ENCODE measurements at places on chromosomes 11 and 22. TPM values are rescaled to one million over a fixed set of nuclear protein-coding genes. Genes with fewer than 3 reads are reported as not detected.

DNA sequence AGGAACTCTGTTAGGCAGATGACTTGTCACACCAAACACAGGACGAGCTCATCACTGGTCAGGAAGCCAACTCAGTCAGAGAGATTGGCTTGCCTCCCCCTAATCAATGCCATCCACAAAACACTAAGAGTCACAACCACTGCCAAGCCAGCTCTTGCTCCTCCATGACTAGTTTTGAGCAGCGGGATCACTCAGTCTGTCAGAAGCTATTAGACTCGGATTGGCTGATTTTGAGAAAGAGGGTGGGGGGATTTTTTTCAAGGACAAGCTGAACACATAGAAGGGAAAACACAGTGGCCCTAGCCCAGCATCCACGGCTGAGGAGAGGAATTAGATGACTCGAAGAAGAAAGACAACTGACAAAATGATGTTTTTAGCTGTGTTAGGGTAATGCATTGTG is 55.9 kb downstream of the SEZ6L start:
- no peak overlapping the region for H3K27ac ChIP-seq
- no peak for DNase-seq
- no peaks in the 10 kb centered on the region for H3K36me3 ChIP-seq
- no peak overlapping the region for H3K4me3 ChIP-seq
- no peaks in the 10 kb centered on the region for H3K27me3 ChIP-seq

DNA sequence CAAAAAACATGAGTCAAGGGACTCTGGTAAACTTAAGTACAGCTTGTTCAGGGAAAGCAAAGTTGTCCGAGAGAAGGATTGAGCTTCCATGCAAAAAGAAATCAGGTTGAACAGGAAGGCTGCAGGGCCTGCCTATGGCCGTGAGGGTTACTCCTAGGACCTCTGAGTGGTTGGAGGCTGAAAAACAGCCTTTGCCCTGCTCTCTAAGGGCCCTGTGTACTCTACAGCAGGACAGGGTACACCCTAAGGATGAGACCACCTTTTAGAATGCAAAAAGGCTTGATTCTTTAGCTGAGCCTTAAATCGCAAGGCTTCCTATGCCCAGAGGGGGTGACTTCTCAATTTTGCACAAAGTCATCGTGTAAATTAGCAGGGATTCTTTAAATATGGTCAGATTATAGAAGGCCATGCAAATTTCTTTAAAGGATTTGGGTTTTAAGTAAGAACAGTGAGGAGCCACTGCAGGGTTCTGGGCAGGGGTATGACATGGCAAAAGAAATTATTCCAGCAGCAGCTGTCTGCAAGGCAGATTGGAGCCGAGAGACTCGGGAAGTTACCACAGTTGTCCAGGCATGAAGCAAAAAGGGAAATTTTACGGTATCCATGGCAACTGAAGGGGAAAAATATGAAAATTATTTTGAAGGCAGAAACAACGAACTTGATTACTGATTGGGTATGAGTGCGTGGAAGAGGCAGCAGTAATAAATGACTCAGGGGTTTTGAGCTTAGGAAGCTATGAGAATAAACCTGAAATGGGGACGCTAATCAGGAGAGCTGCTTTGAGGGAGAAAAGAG is 91.8 kb downstream of the FAM76B start:
- no peak for DNase-seq
- H3K27me3 ChIP-seq, result no peaks in the 10 kb centered on the region
- H3K27ac ChIP-seq, result peak overlapping the region; percentile 98
- H3K4me3 ChIP-seq, result peak overlapping the region; percentile 19
- H3K4me1 ChIP-seq, result peaks cover 61% of the 10 kb centered on the region

DNA sequence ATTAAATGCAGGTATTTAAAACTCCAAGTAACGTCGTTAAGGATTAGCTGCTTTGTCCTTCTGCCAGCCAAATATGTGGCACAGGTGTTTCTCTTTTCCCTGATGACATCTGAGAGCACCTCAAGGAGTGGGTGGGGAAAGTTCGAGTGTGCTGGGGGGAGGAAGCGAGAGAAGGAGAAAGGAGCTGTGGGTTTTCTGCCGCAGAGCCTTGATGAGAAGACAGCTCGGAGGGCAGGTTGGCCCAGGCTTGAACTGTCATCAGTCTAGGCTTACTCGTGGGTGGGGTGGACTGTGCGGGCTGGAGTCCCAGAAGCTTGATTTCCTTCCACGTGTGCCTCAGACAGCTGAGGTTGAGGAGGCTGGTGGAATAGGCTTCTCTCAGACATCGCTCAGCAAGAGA is 15.2 kb upstream of the SORL1-AS1 start:
- DNase-seq, result no peak
- peaks cover 34% of the 10 kb centered on the region for H3K36me3 ChIP-seq
- peak overlapping the region; percentile 67 for H3K4me3 ChIP-seq
- H3K27me3 ChIP-seq, result no peaks in the 10 kb centered on the region
- peak overlapping the region; percentile 75 for H3K27ac ChIP-seq

DNA sequence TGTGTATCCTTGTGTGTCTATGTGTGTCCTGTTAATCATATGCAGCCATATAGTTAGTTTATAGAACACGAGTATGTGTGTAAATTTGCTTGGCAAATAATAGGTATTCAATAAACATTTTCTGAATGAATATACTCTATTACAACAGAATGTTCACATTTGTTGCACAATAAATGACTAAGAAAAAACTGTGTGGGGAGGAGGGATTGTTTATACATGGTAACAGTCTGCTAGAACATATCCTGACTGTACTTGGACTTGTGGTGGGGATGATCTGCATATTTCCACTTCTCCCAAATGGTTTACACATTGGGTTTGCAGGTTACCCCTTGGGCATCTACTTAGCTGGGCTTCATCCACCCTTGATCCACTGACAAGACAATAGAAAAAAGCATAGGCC is 194.6 kb downstream of the INSC start:
- no peak for DNase-seq
- H3K27me3 ChIP-seq, result peaks cover 8% of the 10 kb centered on the region
- no peak overlapping the region for H3K4me3 ChIP-seq
- H3K27ac ChIP-seq, result no peak overlapping the region
- H3K4me1 ChIP-seq, result no peaks in the 10 kb centered on the region

DNA sequence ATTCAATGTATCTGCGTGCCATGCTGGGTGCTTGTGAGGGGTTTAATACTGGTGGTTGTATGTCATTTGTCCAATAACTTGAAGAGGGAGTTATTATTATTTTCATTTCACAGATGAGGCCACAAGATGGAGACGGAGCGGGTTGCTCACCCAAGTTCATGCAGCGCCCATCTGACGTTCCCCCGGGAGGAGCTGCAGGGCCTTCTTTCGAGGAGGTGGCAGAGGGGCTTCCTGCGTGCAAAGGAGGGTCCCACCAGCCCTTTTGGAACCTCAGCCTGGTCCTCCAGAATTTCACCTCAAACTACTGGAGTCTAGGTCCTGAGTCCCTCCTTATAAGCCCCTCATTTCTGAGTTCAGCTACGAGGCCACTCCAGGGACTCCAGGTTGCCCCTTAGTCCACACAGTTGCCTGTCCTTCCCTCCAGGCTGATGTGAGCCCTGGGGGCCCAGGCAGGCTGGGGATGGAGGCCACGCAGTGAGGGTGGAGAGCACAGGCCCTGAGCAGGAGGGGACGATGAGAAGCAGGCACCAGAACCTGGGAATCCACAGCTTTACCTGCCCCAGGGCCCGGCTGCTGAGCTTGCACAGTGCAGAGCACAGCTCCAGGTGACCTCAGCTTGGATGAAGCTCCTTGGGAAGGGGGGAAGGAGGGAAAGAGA is 2.9 kb upstream of the VSIG10L2 start:
- H3K27me3 ChIP-seq, result peaks cover 2% of the 10 kb centered on the region
- no peak overlapping the region for H3K27ac ChIP-seq
- no peaks in the 10 kb centered on the region for H3K36me3 ChIP-seq
- no peaks in the 10 kb centered on the region for H3K4me1 ChIP-seq
- DNase-seq, result no peak

- no peak for DNase-seq
- H3K27me3 ChIP-seq, result peaks cover 68% of the 10 kb centered on the region
- H3K27ac ChIP-seq, result no peak overlapping the region
These were observed 1.9 kb downstream of the FAM181B start for GRCh38 chr11:82731691-82732277.

GRCh38 chr22:39152024-39152510 is 413 bp downstream of the CBX7 start:
- H3K27ac ChIP-seq, result no peak overlapping the region

DNA sequence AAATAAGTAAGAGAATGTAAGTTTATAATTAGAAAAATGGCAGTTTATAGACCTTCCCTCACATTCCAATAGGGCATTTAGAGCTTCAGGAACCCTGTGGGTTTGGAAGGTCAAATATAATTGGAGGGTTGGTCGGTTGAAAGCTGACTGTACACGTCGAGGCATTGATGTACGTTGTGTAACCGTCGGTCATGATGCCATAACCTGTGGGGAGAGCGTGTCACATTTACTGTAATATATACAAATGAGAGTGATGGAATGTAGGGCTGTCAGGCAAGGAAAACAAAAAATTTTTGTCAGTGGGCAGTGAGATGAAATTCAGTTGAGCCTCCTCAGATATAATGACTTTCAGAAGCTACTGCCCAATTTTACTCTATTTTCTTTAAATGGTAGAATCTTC is 88.5 kb downstream of the ARL14EP start:
- DNase-seq, result no peak
- H3K4me3 ChIP-seq, result no peak overlapping the region
- H3K4me1 ChIP-seq, result no peaks in the 10 kb centered on the region
- H3K27ac ChIP-seq, result no peak overlapping the region

- H3K4me3 ChIP-seq, result no peak overlapping the region
- no peak for DNase-seq
These were observed 706.8 kb downstream of the KCNA4 start for GRCh38 chr11:29309992-29310391.

DNA sequence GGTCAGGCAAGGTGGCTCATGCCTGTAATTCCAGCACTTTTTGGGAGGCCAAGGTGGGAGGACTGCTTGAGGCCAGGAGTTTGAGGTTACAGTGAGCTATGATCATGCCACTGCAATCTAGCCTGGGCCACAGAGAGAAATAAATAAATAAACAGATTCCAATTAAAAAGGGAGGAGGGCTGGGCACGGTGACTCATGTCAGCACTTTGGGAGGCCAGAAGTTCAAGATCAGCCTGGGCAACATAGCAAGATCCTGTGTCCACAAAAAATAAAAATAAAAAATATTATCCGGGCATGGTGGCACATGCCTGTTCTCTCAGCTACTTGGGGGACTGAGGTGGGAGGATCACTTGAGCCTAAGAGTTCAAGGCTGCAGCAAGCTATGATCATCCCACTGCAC is 7.5 kb downstream of the CYB561A3 start:
- peaks cover 77% of the 10 kb centered on the region for H3K4me1 ChIP-seq
- H3K27ac ChIP-seq, result peak overlapping the region; percentile 98
- no peak for DNase-seq
- H3K27me3 ChIP-seq, result no peaks in the 10 kb centered on the region

DNA sequence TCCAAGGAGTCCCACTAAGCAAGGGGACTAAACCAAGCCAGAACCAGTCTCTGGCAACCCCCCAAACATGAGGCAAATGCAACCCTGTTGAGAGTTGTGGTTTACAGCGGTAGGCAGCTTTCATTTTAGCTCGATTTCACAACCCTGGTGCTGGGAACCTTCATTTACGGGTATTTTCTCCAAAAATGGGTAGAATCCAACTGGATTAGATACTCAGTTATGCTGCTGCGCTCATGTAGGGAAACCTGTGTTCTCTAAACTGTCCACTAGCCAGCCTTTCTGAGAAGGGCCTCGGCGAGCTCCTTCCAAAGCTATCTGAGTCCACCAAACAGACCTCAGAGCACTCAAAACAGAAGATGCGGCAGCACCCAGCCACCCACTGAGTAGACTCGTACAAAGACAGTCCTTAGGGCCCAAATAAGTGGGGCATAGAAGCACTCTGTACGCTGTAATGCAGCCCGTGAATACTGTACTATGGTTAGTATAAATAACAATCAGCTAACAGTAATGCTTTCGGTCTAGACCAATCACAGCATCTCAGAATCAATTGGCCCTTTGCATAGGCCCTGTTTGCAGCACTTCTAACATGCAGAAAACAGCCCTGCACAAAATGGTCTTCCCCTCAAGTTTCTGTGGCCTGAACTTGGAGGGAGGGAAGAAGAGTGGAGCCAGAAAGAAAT is 104.7 kb downstream of the ETS1 start:
- DNase-seq, result no peak
- H3K4me1 ChIP-seq, result peaks cover 95% of the 10 kb centered on the region
- peaks cover 92% of the 10 kb centered on the region for H3K36me3 ChIP-seq
- peak overlapping the region; percentile 89 for H3K27ac ChIP-seq
- H3K4me3 ChIP-seq, result peak overlapping the region; percentile 67

- peaks cover 19% of the 10 kb centered on the region for H3K4me1 ChIP-seq
- no peak overlapping the region for H3K27ac ChIP-seq
- DNase-seq, result no peak
- H3K4me3 ChIP-seq, result no peak overlapping the region
- no peaks in the 10 kb centered on the region for H3K27me3 ChIP-seq
These were observed 39.8 kb downstream of the GAB2 start for GRCh38 chr11:78377625-78378418.

DNA sequence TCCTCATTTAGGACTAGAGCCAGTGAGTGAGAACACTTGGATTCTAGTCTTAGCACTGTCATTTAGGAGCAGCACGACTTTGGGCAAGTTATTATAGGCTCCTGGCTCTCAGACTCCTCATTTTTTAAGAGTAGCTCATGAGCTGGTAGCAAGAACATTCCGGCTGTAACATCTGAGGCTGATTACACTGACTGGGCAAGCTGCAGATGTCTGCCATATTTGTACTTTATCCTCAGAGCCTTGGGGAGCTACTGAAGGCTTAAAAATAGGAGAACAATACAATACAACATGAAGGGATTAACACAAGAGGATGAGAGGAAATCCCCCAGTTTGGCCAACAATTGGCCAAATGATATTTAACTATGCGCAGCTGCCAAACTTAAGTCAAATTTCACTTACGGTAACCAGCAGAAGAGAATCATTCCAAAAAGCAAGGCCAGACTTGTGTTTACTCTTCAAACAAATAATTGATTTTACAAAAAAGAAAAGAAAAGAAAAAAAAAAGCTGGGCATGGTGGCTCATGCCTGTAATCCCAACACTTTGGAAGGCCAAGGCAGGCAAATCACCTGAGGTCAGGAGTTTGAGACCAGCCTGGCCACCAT is 113.1 kb upstream of the ARHGAP42 start:
- no peak overlapping the region for H3K4me3 ChIP-seq
- no peak for DNase-seq
- H3K36me3 ChIP-seq, result no peaks in the 10 kb centered on the region
- no peak overlapping the region for H3K27ac ChIP-seq

GRCh38 chr11:62882431-62882749 is 1.7 kb downstream of the SLC3A2 start:
- H3K27me3 ChIP-seq, result no peaks in the 10 kb centered on the region
- H3K27ac ChIP-seq, result peak overlapping the region; percentile 100
- H3K4me1 ChIP-seq, result peaks cover 46% of the 10 kb centered on the region
- no peak for DNase-seq

GRCh38 chr22:45594123-45594941 is 77.3 kb upstream of the ATXN10 start:
- DNase-seq, result no peak
- H3K27me3 ChIP-seq, result peaks cover 14% of the 10 kb centered on the region
- H3K36me3 ChIP-seq, result no peaks in the 10 kb centered on the region

Gene VPREB1
- total RNA-seq, result not detected

Gene MRPL40
- total RNA-seq, result 24.0 TPM

Gene CARD18
- not detected for total RNA-seq
